ENCODE measurements at places on chromosomes 5 and 9.

DNA sequence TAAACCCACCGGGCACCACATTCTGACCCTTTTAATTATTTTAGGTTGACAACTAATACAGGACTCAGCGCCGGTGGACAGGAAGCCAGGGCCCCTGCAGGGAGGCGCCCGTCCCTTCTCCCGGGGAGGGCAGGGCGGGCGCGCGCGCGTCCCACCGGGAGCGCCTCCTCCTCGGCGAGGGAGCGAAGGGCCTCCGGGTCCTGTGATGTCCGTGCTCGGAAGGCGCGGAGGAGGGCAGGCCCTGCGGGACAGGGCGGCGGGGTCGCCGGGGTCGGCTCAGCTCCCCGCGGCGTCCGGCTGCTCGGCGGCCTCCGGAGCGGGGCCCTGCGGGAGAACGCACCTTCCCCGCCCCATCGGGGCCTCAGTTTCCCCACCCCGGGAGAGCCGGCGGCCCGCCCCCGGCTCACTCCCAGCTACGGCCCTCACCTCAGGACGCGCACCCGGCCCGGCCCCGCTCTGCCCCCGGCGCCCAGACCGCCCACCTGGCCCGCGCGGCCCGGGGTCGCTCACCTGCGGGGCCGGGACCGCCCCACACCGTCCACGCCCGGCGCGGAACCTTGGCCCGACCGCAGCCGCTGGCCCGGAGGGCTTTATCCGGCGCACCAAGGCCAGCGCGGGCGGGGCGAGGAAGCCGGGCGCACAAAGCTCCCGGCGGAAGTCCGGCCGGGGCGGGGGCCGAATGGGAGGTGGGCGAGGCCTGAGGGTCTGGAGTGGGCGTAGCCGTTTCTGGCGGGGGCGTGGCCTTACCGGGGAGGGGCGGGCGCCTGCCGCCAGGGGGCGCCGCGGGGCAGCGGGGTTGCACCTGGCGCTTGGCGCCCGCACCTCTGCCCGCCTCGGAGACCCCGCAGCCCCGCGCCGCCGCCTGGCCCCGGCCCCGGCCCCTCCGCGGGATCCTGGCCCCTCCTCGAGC is at the start of the genes EXD3 and NOXA1:
TSS of gene EXD3 (minus strand) at position 559 of the 910 bp plus-strand sequence. CDS start 27,805 bp downstream, outside the sequence.
TSS of gene NOXA1 (plus strand) at position 790 of the 910 bp plus-strand sequence. CDS start 137 bp downstream, outside the sequence.
- peak; percentile 92 for DNase-seq

GRCh38 chr5:157120102-157120501 is 11.3 kb upstream of the HAVCR2 start:
- DNase-seq = no peak

DNA sequence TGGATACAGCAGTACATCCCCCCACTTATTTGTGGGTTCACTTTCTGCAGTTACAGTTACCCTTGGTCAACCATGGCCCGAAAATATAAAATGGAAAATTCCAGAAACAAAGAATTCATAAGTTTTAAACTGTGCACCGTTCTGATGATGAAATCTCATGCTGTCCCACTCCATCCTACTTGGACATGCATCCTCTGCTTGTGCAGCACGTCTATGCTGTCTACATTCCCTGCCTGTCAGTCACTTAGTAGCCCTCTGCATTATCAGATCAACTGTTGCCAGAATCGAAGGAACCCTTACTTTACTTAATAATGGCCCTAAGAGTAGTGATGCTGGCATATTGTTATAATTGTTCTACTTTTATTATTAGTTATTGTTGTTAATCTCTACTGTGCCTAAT is 14.6 kb downstream of the MARCHF3 start:
- DNase-seq = no peak

DNA sequence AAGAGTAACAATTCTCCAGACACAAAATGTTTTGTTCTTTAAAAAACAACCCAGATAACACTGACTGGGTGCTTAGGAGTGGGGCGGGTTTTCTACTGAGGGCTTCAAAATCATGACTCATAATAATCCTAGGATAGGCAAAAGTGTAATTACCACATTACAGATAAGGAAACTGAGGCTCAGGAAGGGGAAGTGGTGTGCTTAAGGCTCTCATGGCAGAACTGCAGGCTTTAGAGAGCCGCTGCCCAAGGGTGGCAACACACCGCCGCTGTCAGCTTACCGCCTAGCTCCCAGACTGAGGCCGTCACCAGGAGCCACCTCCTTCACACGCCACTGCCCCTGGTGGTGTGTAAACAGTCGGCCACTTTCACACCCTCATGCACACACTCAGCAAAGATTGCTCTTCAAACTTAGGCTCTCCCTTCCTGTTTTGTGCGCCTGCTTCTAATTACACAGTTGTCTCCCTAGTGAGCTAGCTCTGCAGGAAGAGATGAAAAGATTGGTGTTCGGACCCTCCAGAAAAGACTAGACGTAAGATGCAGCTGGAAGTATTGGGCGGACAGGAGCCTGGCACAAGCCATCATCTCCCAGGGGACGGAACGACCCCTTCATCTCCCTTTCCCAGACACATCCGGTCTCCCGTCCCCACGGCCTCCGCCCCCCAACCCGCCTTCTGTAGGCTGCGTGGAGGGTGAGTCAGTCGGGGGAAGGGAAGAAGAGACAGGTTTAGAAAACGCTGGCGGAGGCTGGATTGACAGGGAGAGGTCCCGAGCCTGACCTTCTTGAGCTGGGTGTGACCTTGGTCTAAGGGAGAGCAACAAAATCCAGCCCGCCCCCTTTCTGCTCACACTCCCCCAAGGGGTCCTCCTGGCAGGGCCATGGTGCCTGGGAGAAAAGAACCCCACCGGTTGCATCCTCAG is 162.7 kb downstream of the SYK start:
- DNase-seq = peak; percentile 61

DNA sequence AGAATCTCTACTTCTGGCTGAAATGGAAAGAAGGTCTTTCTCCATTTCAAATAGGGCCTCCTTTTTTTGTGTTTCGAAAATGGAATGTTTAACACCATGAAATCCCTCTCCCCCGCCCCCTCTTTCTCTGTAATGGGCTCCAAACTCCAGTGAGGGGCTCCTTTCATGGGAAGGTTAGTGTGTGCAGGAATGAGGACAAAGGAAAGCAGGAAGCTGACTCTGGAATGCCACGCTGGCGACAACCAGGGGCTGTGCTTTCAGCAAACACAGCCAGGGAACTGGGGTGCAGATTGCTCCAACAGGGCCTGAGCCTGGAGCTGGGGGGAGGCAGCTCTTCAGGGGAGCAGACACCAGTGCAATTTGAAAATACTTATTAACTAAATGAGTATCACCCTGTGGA is 82.8 kb downstream of the CRB2 start:
- DNase-seq = no peak

DNA sequence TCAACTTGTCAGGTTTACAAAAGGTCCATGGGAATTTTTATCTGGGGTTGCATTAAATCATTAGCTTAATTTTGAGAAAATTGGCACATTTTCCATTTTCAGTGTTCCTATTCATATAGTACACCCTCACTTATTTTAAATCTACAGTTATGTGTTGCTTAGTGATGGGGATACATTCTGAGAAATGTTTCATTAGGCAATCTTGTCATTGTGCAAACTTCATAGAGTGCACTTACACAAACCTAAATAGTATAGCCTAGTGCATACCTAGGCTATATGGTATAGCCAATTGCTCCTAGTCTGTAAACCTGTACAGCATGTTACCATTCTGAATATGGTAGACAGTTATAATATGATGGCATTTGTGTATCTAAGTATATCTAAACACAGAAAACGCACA is 19.8 kb upstream of the FAM151B start:
- no peak for DNase-seq

DNA sequence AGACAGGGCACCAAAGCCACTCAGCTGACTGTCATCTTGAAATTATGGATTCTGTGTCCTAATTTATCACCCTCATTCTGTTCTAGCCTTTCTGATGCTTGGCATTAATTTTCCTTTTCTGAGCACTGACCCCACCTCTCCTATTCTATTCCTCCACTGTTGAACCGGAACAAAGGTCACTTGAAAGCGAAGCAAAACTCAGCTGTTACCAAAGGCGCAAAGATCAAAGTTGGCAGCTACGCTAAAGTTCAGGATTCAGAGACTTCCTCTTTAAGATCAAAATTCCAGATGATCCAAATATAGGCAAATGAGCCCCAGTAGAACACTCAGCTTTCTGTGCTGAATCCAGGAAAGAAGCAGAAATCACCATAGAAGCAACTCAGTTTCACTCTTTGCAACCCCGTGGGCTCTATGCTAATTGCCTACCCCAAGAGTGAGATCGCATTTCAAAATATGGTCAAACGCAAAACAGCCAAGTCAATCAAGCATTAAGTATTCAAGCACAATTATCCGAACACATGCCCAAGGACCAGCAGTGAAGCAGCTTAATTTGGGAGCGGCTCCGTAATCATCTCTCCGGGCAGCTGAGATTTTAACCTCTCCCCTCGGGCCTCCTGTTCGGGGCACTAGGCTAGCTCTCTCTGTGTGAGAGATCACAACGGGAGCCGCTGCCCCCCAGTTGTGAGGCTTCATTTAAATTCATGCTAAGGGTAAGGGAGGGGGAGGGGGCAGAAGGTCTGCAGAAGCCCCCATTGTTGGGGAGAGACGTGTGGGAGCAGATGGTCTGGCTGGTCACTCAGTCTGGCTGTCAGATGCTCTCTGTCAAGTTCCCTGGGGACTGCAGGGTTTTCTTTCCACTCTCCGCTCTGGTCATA is 288.6 kb downstream of the ELAVL2 start:
- DNase-seq = no peak

- no peak for DNase-seq
Observed at GRCh38 chr9:137630126-137630525, 11.3 kb downstream of the EHMT1 start.

DNA sequence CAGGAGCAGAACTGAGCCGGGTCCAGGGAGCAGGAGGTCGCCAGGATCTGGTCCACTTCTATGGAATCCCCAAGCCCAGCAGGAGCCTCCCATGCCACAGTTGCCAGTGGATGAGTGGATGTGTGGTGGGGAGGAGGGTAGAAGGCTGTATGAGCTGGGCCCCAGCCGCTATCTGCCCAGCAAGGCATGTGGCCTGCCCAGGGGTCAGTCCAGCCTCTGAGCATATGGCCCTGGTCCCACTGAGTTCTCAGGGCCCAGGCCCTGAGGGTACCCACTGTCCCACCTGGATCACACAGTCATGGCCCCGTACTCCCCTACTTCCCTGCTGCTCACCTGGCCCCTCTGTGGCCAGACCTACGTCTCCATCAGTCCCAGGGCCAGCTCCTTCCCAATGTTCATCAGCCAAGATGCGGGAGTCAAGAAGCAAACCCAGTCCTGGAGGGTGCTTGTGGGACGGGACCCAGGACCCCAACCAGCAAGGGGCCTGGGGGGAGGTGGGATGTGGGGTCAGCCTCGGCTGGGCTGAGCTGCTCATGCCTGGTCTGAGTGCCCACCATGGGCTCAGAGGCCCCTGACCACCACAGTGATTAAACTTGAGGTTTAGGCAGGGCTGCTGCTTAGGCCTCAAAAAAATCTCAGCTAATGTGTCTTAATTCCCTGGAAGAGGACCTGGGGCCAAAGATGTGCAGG is 152.7 kb downstream of the COL23A1 start:
- no peak for DNase-seq

GRCh38 chr9:38622951-38623350 is 2.6 kb upstream of the ANKRD18A start:
- DNase-seq = no peak

DNA sequence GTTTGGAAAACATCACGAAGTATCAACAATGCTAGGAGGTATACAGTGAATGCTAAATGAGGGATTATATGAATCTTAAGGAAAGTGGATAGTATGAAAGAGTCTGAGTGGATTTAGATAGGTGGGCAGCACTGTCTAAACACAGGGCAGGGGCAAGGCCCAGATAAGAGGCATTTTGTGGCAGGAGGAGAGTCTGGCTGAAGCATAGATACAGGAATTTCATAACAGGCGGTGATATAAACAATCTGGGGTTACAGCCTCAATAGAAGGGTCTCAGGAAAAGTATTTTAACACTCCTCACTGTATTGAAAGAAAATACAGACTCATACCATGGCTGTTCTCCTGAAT is 96.9 kb downstream of the PLPP1 start:
- no peak for DNase-seq

DNA sequence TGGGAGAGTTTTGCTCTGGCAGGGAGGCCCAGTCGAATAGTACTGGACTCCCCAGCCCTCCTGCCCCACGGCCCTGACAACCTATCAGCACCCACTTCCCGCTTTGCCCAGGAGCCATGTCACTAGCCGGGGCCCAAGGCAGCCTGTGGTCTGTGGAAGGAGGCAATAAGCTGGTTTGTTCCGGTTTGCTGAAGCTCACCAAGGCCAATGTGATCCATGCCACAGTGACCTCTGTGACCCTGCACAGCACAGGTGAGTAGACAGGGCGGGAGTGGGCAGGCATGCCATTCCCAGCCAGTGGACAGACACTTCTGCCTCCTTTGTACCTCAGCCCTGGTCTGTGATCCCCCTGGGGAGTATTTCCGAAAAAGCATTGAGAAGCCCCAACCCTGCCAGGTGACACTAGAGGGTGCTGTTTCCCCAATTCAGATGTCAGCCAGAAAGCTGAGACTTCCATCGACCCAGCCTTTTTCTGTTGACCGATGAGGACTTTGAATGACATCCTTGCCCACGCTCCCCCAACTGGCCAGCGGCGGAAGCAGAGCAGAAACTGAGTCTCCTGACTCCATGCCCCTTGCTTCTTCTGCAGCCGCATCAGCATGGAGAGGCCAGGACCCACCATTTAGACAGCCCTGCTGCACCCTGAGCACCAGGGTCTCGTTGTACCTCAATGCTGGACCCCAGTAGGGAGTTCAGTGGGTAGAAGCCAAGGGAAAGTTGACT is 9.6 kb downstream of the PCYOX1L start:
- DNase-seq = peak; percentile 76

GRCh38 chr9:83059417-83059816 is 3.5 kb downstream of the RASEF start:
- DNase-seq = no peak

GRCh38 chr9:106906129-106906528 is 43.2 kb downstream of the ZNF462 start:
- DNase-seq = no peak

GRCh38 chr9:94826044-94826443 is 99.5 kb downstream of the AOPEP start:
- no peak for DNase-seq

- DNase-seq = no peak
Observed at GRCh38 chr5:154095904-154096303, 57.1 kb downstream of the MFAP3 start.

DNA sequence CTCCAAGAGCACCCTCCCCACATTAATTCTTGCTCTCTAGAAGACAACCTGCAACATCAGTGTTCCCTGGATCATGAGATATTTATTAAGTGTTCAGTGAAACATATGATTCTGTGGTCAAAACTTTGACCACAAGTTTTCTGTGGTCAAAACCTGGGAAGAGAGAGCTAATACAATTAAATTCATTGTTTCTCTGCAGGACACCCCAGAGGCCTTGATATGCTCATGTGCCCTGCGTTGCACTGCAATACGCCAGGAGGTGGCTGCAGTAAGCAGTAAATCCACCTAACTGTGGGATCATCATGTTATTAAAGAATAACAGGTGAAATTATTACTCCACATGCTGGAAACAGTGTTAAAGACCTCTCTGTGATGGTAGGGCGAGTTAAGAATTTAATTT is 109.3 kb upstream of the SPDL1 start:
- no peak for DNase-seq
